ENCODE measurements at places on chromosomes 12 and 14. TPM values are rescaled to one million over a fixed set of nuclear protein-coding genes. Genes with fewer than 3 reads are reported as not detected.

- H3K27me3 ChIP-seq: peaks cover 4% of the 10 kb centered on the region
- H3K4me3 ChIP-seq: no peak overlapping the region
- no peaks in the 10 kb centered on the region for H3K36me3 ChIP-seq
- DNase-seq: no peak
- H3K4me1 ChIP-seq: no peaks in the 10 kb centered on the region
Measured at GRCh38 chr12:2386566-2386965, 333.8 kb downstream of the CACNA1C start.

GRCh38 chr14:22200977-22201605 is 387.9 kb downstream of the DAD1 start:
- no peak overlapping the region for H3K4me3 ChIP-seq
- peaks cover 24% of the 10 kb centered on the region for H3K4me1 ChIP-seq
- no peaks in the 10 kb centered on the region for H3K27me3 ChIP-seq
- no peaks in the 10 kb centered on the region for H3K36me3 ChIP-seq

- no peak overlapping the region for H3K4me3 ChIP-seq
- no peak for DNase-seq
- no peaks in the 10 kb centered on the region for H3K27me3 ChIP-seq
Measured at GRCh38 chr12:16726879-16727278, 120.9 kb upstream of the LMO3 start.

DNA sequence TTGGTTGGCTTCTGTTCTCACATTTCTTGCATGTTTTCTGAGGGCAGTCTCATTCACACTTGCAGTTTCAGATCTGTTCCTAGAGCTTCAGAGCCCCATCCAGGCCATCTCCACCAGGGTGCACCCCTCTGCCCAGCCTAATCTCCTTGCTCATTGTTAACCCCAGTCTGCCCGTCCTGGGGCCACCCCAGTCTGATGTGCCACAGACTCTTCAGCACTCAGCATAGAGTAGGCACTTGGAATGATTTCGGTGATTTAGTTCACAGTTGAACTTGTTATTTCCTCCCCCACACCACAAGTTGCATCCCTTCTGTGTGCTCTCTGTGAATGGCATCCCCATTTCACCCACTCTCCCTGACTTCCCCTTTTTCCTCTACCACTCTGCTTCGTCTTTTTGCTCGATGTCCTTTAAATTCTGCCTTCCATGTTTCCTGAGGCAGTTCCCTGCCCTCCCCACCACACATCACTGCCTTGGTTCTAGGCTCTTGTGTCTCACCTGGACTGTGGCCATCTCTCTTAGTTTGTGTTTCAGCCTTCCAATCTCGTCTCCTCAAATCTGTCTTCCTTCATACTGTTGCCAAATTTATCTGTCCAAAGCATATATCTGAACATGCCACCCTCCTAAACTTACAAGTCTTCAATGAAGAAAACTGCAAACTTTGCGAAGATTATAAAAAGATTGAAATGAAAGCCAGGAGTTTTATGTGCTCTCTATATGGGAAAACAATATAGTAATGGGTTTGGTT is 41.5 kb downstream of the ANO6 start:
- H3K4me1 ChIP-seq: peaks cover 17% of the 10 kb centered on the region
- H3K4me3 ChIP-seq: no peak overlapping the region
- no peak for DNase-seq
- peaks cover 6% of the 10 kb centered on the region for H3K36me3 ChIP-seq
- no peaks in the 10 kb centered on the region for H3K27me3 ChIP-seq

- H3K27ac ChIP-seq: no peak overlapping the region
- H3K27me3 ChIP-seq: no peaks in the 10 kb centered on the region
- H3K4me3 ChIP-seq: no peak overlapping the region
- no peak for DNase-seq
- peaks cover 11% of the 10 kb centered on the region for H3K4me1 ChIP-seq
Measured at GRCh38 chr14:99408286-99408970, 72.2 kb downstream of the SETD3 start.

DNA sequence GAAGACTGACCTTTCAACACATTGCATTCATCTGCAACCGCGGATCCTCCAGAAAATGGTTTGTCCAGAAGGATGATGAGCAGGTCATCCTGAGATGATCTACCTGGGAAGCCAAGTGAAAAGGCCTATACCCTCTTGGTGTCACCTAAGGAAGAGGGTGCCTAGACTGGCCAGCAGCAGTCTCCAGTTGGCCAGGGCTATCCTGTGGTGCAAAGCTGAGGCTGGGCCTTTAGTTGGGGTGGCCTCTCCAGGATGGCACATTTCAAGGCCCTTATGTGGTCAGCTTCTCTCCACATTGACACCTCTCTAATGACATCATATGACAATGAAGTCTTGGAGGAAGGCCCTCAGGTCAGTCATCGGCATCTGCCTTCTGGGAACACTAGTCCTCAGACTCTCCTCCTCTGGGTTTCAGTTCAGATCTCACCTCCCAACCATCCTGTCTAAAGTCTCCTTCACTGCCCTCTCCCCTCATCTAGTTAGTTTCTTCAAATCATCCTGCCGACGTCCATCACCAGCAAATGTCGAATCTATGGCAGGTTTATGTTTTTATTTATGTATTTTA is 3.3 kb upstream of the SLC22A17 start:
- H3K4me3 ChIP-seq: no peak overlapping the region
- H3K4me1 ChIP-seq: peaks cover 9% of the 10 kb centered on the region
- H3K27me3 ChIP-seq: peaks cover 40% of the 10 kb centered on the region
- no peak for DNase-seq

The LRIG3 gene
- not detected for total RNA-seq

The AQP2 gene
- total RNA-seq: not detected

The BHLHE41 gene
- total RNA-seq: not detected

The PLXNC1 gene
- 43.8 TPM for total RNA-seq

The CFAP251 gene
- total RNA-seq: 0.70 TPM

Data from activated CD8-positive, alpha-beta T cell treated with anti-CD3 and anti-CD28 coated beads, Interleukin-2, amount 10 ng/mL, durations not matched to agents 7 days and 5 days (primary cell).